Cerebellar cortex (tissue), 1 donor: ENCODE measurements at places on chromosomes 6 and 20.
A peak's percentile ranks its signal among the peaks of the same experiment; 100 is the strongest.

GRCh38 chr20:19934792-19935491, 82.2 kb upstream of the NAA20 start:
- DNase-seq, result no peak

DNA sequence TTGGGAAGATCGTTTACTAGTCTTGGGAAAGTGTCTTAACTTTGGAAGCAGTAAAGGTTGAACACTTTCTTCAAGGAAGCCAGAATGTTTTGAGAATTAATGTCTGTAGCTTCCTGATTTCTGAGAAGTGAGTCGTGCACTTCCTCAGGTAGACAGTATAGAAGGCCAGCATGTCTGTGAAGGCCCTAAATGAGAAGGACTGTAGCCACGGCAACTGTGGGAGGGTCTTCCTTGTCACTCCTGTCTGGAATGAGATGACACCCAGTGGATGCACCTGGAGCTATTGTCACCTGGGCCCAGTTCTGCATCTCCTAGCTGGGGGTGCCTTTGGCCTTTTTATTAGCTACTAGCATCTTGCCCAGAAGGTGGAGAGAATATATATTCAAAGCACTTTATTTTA, 8.8 kb downstream of the STX16 start:
- DNase-seq, result no peak

GRCh38 chr6:39884696-39885095, 49.6 kb downstream of the MOCS1 start:
- DNase-seq, result no peak

DNA sequence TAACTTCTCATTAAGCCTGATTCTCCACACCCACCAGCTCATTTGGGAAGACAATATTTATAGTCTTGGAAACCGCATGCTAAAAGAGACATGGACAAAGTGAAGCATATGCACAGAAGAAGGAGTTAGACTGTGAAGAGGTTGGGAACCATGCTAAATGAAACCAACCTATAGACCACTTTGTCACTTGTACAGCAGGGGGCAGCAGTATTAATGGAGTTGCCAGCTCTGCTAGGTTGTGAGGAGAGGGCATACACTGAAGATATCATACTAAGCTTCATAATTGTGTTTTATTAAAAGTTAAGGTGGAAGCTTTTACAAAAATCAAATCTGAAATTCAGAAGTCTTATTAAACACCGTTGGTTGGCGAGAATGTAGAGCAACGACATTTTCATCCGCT, 38.3 kb upstream of the HMGCLL1 start:
- DNase-seq, result peak; percentile 24

GRCh38 chr20:41422953-41423352, 56.3 kb upstream of the EMILIN3 start:
- no peak for DNase-seq

DNA sequence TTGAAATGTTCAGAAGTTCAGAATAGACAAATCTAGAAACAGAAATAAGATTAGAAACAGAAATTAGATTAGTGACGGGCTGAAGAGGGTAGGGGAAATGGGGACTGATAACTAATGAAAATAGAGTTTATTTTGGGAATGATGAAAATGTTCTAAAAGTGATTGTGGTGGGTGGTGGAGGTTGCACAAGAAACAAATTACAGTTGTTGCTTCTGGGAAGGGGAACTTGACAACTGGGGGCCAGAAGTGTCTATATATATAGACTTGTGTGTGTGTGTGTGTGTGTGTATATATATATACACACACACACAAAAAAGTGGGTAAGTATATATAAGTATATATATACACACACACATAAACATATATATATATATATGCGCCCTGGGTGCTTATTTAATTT, 86.5 kb upstream of the RREB1 start:
- no peak for DNase-seq

DNA sequence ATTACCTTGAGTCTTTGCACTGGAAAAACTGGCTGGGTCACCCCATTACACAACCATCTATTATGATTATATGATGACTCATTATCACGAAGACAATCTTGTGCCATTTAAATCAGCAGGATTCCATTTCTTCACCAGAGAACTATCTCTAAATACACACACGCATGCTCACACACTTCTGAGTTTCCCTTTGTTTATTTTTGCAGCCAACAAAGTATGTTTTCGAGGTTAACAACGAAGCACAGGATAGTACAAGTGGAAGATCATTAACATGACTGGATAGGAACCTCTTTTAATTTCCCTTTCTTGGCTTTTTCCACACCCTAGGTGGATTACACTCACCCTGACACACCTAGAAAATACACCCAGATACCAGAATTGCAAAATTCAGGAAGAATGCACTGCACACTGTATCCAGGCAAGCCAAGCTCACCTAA, 18.9 kb downstream of the PERP start:
- no peak for DNase-seq

DNA sequence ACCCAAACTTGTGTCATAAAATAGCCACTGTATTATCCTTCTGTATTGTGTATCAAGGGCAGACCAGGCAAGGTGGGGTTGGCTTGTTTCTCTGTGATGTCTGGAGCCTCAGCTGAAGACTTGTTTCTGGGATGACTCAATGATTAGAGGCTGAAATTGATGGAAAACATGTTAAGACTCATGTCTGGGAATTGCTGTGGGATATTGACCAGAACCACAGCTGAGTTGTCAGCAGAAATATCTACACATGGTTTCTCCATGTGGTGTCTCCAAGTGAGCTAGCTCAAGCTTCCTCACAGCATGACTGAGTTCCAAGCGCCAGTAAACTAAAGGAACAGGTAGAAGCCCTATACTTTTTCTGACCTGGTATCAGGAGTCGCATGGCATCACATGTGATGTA, 128.5 kb upstream of the SYNDIG1 start:
- no peak for DNase-seq

- DNase-seq, result no peak
These were observed 27.7 kb upstream of the FBXL4 start for GRCh38 chr6:98975421-98975820.

DNA sequence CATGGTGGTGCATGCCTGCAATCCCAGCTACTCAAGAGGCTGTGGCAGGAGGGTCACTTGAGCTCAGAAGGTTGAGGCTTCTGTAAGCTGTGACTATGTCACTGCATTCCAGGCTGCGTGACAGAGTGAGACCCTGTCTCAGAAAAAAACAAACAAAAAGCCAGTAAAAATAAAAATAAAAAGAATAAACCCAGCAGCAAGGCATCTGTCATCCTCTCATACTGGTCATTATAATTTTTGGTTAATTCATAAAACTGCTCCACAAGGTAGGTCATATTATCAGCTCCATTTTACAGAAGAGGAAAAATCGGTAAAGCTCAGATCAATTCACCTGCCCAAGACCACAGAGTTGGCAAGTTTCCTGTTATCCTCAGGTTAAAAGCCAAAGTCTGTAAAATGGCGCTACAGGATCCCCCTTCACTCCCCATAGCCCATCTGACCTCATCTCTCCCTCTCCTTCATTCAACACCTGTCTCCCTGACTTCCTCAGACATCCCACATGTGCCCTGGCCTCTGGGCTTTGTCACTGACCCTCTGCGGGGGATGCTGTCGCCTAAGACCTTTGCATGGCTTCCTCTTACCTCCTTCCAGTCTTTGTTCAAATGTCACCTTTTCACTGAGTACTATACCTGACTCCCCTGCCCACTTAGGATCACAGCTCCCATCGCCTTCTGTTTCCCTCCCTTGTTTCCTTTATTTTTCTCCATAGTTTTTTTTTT, 213.2 kb upstream of the ZNF217 start:
- no peak for DNase-seq
